ENCODE measurements at places on chromosomes 1 and 21. TPM values are rescaled to one million over a fixed set of nuclear protein-coding genes. Genes with fewer than 3 reads are reported as not detected.

Gene RSPH1
- not detected for total RNA-seq

Gene PRDM2
- 35.6 TPM for total RNA-seq

Gene B3GALT5
- 0.03 TPM for total RNA-seq

Gene MAP3K6
- total RNA-seq: 54.0 TPM

Gene DCST1
- not detected for total RNA-seq

Gene CLDN17
- not detected for total RNA-seq

Gene KLHL17
- total RNA-seq: 24.3 TPM

Gene MCOLN3
- not detected for total RNA-seq

Gene NBPF15
- total RNA-seq: 64.2 TPM

Gene TSPEAR
- total RNA-seq: 0.15 TPM

Gene LAPTM5
- total RNA-seq: 0.15 TPM

Gene SPRR3
- not detected for total RNA-seq

Gene TIAM1
- 6.6 TPM for total RNA-seq

Gene TCHH
- not detected for total RNA-seq

Gene SLC9C2
- not detected for total RNA-seq

Gene IL10
- total RNA-seq: not detected

Gene ZZZ3
- 34.6 TPM for total RNA-seq

Gene RNU1-1
- total RNA-seq: 1,438 TPM

Gene PEAR1
- 13.7 TPM for total RNA-seq

Gene KIF14
- total RNA-seq: 2.0 TPM

Gene HSF2BP
- total RNA-seq: 3.5 TPM

Gene ZNF683
- not detected for total RNA-seq

Gene GUCA2A
- not detected for total RNA-seq

Gene FAM131C
- 0.24 TPM for total RNA-seq

Gene BTBD19
- 43.4 TPM for total RNA-seq

Gene FALEC
- not detected for total RNA-seq

Gene KRTAP20-2
- not detected for total RNA-seq

Gene PTPRU
- 14.8 TPM for total RNA-seq

Gene RUNX3
- 1.8 TPM for total RNA-seq

Gene ARTN
- total RNA-seq: 0.69 TPM

Gene NCMAP
- not detected for total RNA-seq

Gene OR2L13
- total RNA-seq: not detected

Gene RGS1
- not detected for total RNA-seq

Gene CLEC20A
- not detected for total RNA-seq

Gene GSTM2
- total RNA-seq: 41.3 TPM

Gene S100A5
- 0.94 TPM for total RNA-seq

Gene TNFRSF8
- not detected for total RNA-seq

Gene ENAH
- total RNA-seq: 434 TPM

Gene CRYBG2
- not detected for total RNA-seq

Gene CSF3R
- total RNA-seq: not detected

Gene DYNLT4
- not detected for total RNA-seq

Gene RGL1
- total RNA-seq: 20.9 TPM

Gene CSMD2
- 0.55 TPM for total RNA-seq

Gene PLA2G4A
- total RNA-seq: 4.1 TPM

Gene CDA
- not detected for total RNA-seq

Gene EFNA3
- total RNA-seq: 4.5 TPM

Gene OLFML3
- 33.1 TPM for total RNA-seq

Gene GART
- 58.2 TPM for total RNA-seq

Gene PRAMEF2
- not detected for total RNA-seq

Gene PCBP3
- 11.8 TPM for total RNA-seq

Gene CDC7
- 3.9 TPM for total RNA-seq

Gene CRYAA
- total RNA-seq: not detected

Gene SPRR4
- not detected for total RNA-seq

Gene LDLRAD1
- total RNA-seq: not detected

Gene CFAP107
- total RNA-seq: not detected
